ENCODE measurements at places on chromosomes 4 and X.

DNA sequence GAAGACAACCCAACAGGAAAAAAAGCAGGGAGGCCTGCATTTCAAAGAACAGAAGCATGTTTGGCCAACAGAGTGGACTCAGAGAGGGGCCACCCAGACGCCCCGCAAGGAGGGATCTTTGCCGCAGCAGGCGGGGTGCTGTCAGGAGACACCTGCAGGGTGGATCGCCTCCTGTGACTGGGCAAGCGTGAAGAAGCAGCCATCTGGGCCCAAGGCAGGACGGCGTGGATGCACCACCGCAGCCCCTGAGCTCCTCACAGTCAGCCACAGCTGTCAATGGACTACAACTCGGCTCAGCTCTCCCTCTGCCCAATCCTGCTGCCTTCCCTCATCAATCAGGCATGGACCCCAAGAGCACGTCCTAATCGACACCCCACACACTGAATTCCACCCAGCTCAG, 32.0 kb upstream of the MAN2B2 start:
- no peak for DNase-seq

DNA sequence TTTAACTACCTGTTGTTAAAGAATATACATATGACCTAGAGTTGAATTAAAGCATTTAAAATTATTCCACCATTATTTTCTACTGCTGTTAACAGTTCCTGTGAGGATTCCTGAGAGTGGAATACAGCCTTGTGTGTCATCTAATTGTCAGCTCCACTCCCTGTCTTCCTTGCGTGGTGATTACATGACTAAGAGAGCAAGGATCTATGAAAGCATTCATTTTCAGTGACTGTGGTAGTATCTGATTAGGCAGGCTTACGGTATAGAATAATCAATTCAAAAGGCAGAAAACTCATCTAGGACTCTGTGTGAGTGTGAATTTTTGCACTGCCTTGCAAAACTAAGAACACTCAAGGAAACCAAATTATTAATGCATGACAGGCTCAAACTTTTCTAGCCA, 577.8 kb downstream of the SH3BGRL start:
- DNase-seq, result no peak

- DNase-seq, result no peak
These were observed 23.7 kb upstream of the TXLNG start for GRCh38 chrX:16762579-16762978.

DNA sequence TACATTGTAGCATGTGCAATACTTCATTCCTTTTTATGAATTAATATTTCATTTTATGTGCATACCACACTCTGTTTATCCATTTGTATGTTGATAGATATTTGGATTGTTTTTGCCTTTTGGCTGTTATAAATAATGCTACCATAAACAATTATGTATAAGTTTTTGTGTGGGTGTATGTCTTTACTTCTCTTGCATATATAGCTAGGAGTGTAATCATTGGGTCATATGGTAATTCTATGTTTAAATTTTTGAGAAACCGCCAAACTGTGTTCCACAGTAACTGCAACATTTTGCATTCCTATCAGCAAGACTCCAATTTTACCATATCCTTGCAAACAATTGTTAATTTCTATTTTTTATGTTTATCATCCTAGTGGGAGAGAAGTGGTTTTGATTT, 3.1 kb upstream of the TCEAL5 start:
- DNase-seq, result no peak

DNA sequence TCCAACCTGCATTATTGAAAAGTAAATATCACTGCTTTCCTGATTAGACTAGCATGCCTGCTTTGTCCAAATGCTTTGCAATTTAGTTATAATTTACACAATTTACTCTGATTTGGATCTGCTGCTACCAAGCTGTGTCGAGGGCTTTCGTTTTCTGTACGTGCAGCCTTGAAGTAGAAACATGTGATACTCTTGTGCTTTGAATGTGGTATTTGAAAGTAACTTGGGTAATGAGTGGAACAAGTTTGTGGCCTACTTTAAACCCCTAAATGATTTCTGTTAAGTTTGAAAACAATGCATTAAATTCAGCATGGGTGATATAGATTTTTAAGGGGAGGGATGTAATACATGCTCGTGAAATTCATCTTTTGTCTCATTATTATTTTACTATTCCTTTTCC, 240.7 kb downstream of the IQCM start:
- DNase-seq, result no peak

DNA sequence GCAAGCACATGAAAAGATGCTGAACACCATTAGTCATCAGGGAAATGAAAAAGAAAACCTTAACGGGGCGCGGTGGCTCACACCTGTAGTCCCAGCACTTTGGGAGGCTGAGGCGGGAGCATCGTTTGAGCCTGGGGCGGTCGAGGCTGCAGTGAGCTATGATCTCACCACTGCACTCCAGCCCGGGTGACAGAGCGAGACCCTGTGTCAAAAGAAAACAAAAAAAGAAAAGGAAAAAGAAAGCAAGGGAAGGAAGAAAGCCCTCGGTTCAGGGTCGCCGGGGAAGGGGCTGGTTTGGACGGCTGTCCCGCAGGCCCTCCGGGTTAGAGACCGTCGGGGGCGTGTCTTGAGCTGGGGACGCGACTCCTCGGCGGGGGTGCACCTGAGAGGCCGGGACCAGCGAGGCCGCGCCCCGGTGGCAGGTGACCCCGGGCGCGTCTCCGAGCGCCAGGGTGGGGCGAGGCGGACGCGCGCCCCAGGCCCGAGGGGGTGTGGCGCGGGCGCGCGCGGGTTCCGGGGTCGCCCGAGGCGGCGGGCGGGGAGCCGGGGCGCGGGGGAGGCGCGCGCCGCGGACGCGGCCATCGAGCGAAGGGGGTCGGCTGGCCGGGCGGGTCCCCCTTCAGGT, 478 bp upstream of the PLXNA3 start:
- DNase-seq, result no peak

DNA sequence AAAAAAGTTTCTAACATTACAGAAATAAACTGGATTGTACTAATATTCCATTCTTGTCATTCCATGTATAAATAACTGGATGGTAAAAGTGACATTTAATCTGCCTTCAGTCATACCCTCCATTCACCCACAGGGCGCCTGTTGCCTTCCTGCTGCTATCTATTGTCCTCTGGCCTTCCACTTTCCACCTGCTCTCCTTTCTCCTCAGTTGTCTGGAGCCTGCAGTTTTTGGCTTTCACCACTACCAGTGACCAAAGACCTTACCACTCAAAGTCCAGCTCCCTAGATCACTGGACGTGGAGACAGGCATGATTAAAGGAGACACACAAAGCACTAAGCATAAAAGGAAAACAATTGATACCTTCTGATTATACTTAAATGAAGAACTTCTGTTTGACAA, 46.2 kb upstream of the NHS start:
- DNase-seq, result no peak

DNA sequence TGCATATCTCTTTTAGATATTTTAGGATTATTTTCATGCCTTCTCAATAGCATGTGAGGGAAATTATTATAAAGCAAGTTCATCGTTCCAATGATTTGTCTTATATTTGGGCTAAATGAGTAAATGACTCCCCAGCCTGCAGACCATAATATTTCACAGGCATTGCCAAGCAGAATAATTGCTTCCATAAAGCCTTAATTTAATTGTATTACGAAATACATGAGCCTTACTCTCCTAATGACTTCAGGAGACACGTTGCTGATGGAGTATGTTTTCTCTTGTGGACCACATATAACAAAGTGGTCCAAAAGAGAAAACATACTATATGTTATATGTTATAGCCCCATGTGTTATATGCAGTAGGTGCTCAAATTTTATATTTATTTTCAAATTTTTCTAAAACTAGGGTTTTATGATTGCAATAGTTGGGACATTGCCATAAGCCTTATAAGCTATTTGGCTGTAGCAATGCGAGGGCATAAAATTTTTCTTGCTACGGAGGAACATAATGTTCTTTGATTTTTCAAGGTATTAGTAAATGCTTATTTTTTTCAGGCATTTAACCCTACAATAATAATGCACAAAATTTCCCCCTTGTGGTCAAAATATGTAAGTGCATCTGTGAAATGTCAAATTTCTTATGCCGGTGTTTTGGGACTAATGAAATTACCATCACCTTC, 26.2 kb upstream of the TMPRSS11D start:
- DNase-seq, result no peak

DNA sequence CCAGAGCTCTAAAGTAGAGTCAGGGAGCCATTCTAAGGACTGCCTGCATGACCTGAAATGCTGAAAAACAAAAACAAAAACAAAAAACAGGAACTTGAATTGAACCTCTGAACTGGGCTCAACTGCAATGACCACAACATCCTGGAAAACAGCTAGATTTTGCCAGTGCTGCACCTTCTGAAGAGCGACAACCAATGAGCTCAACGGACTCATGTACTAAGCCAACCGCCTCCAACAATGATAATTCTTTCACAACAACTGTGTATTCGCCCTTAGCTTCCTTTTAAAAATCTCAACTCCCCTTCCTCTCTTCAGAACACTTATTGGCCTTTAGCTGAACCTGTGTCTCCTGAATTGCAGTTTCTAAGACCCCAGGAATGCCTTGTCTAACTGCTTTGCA, 69.8 kb downstream of the HAUS3 start:
- DNase-seq, result no peak

DNA sequence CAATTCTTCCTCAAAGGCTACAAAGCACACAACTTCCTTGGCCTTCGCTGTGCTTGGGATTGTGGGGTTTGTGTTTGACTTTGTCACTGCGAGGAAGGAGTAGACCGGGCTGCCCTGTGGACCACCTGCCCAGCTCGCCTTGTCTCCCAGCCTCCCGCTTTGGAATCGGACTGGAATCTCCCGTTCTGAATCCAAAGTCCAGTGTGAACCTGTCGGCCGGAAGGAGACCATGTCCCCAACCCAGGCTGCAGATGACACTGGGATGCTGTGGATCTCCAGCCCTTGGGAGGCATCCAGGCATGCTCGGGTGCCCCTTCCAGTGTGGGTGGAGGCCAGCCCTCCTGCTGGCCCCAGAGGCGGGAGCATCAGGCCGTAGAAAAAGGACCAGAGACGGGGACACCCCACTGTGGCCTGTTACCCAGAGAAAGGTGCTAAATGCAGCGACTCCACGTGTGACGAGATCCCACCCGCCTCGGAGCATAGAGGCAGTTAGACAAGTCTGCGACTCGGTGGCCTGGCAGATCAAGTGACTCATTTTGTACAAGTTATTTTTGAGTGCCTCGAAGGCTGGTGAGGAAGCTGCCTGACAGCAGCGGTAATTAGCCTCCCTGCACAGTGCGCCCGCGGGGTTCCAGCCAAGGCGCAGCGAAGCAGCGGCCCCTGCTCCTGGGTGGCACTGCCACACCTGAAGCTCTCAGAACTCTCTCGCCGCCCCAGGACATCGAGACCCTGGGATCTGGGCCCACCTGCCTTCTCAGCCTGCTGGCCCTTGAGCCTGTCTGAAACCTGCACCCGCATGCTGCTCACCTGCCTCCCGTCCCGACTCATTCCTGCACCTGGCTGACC, 57.5 kb downstream of the ADRA2C start:
- DNase-seq, result no peak

GRCh38 chr4:188008377-188008776, 12.8 kb downstream of the ZFP42 start:
- DNase-seq, result no peak

- DNase-seq, result no peak
These were observed 335.5 kb downstream of the ZNF674 start for GRCh38 chrX:46209768-46210167.

DNA sequence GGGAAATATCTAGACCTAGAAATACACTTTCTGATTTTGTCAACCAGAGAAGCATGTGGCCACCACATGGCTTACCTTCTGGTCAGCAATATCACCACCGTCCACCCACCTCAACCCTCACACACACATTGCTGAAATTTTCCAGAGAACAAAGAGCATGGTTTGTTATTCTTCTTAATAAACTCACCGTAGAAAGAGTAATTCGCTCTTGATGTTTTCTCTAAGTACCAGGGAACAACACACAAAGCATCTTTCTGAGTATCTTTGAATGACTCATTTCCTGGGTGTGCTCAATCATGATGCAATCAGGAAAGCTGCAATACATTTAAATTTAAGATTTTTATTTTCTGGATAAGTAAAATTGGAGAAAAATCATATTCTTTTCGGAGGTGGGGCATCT, 24.7 kb upstream of the LRAT start:
- DNase-seq, result no peak

DNA sequence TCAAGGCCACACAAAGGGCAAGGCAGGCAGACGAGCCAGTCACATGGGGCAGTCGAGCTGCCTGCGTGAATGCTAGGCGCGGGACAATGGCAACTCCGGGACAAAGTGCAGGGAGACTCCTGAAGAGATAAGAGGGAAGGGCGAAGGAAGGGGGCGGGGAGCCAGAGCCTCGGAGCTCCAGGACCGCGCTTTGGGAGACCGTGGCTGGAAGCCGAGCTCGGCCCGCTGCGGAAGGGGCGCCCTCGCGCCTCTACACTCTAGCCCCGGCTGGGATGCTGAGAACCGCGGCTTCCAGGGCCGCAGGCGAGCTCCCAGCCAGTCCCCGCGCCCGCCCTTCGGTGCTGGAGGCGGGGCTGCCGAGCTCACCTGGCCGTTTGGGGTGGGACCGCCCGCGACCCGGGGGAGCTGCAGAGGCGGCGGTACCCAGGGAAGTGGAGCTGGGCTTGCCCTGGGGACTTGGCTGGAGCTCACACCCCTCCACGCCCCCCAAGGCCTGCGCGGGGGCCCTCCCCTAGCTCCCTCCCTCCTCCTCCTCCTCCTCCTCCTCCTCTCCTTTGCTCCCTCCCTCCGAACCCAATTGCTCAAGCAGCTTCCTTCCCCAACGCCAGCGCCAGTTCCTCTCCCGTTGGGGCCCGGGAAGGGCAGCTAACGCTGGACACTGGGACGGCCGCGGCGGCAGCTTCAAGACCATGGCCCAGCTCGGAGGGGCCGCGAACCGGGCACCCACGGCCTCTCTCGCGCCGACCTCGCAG, at the start of gene SOWAHD:
Gene SOWAHD, plus strand, starts transcription at position 610 of the 752 bp plus-strand sequence. Its CDS starts 80 bp downstream, at position 690.
- no peak for DNase-seq
